ENCODE measurements at places on chromosomes 11 and 22.

DNA sequence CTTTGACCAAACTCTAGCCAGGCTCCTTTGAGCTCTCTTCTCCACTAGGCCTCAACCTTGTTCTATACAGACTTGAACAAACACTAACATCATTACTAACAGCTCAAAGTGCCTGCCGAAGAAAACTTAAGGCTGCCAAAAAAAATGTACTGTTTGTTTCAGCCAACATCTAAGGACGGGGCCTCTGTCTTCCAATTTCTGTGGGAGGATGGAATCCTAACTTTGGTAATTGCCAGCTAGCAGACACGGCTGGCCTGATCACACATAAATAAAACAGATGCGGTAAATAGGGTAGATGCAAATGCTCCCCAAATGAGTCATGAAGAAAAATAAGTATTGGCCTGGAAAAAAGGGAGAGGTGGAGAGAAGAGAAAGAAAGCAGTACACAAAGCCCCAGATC, 394.3 kb downstream of the TMEM135 start:
- peak; percentile 57 for DNase-seq

GRCh38 chr22:37647928-37648327, 8.5 kb downstream of the SH3BP1 start:
- no peak for DNase-seq

- no peak for DNase-seq
These were observed 199.6 kb downstream of the CEP164 start for GRCh38 chr11:117527271-117527670.

GRCh38 chr22:36373258-36373579, 14.5 kb downstream of the MYH9 start:
- DNase-seq: no peak

- no peak for DNase-seq
These were observed 103.0 kb downstream of the ARHGAP42 start for GRCh38 chr11:100790073-100790472.

DNA sequence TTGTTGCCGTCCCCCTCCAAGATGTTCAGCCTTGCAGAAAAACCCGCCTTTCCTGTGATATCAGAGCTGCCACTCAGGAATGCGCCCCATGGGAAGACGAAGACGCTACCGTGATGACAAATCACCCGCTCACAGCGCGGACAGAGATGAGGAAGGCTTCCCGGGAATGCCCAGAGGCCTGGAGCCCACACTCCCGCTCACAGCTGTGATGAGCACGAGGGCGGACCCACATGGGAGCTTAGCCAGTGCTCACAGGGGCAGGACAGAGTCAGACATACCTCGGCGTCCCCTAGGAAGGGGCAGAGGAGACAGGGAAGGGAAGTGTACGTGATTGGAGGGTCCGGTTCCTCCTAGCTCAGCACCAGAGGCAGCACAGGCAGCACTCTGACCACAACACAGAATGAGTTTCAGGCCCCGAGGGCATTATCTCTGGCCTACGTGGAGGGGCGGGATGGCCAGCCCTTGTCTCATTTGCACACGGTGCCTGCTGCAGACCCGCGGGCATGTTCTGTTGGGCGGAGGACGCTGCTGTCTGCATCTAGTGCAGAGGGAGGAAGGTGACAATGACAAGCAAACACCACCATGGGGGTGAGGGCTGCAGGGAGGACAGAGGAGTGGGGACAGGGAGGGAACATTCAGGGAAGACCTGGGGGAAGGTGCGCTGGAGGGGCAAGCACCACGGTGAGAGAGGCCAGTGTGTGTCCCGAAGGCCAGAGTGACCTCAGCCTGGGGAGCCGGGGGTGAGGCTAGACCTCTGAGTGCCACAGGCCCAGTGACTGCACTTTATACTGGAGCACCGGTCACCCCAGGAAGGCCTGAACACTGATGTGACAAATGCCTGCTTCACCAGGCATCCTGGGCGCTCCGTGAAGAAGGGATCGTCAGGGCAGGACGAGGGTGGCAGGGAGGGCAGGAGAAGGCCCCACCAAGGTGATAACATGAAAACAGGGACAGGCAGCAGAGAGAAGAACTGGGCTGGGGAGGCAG, 79.6 kb downstream of the CELSR1 start:
- no peak for DNase-seq

Measured in AG08396 (cell line).